ENCODE measurements at places on chromosomes 2 and 18.

GRCh38 chr2:152309352-152310214 lies 25.4 kb upstream of the FMNL2 start:
- no peak for DNase-seq

DNA sequence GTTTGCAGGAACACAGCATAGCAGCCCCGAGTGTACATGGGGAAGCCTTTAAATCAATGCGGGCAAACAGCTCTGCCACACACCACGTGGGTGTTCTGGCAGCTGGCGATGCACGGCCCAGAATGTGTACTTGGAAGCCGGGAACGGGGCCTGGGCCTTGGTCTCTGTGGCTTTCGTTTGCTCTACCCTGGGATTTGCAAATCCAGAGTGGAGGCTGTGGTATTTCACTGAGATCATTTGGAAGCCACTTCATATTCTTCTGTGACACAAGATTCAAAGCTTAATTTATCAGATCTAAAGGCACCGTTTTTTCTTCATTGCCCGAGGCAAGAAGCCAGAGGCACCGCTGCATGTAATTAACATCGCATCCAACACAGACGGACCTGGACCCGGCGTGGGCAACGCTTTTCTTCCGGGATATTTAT lies 246.3 kb upstream of the MYT1L start:
- DNase-seq, result no peak

- DNase-seq, result no peak
Observed at GRCh38 chr2:78585871-78586270, 439.6 kb upstream of the REG3G start.

GRCh38 chr2:169571571-169571970 lies 2.1 kb downstream of the FASTKD1 start:
- DNase-seq, result no peak

DNA sequence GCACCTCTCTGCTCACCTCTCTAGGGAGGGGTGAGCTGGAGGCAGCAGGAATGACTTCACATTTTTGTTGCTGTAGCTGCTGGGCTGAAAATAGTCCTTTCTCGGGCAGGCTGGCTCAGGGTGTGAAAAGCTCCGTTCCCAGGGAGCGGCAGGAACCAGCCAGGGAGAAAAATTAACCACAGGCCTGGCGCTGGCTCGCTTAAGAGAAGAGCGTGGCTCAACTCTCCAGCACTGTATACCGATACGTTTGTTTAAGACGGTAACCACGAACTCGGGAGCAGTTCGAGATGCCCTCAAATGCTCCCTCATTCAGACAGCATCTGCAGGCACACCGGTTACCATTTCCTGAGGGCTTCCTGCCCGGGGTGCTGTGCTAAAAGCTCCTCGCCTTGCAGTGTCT lies 129.6 kb downstream of the CELF4 start:
- no peak for DNase-seq

- no peak for DNase-seq
Observed at GRCh38 chr2:139079311-139079710, 299.1 kb upstream of the NXPH2 start.

- no peak for DNase-seq
Observed at GRCh38 chr2:102059151-102059550, 67.4 kb downstream of the IL1R2 start.
